ENCODE measurements at places on chromosomes 3 and 15.
A peak's percentile ranks its signal among the peaks of the same experiment; 100 is the strongest.

- no peak for DNase-seq
Observed at GRCh38 chr3:154126651-154127050, 5.5 kb downstream of the ARHGEF26 start.

GRCh38 chr15:51199541-51199940 is 104.8 kb upstream of the TNFAIP8L3 start:
- DNase-seq, result no peak

GRCh38 chr15:45586601-45587094 is 531 bp upstream of the BLOC1S6 start:
- no peak for DNase-seq

GRCh38 chr3:108251844-108252243 is 29.6 kb upstream of the IFT57 start:
- no peak for DNase-seq

DNA sequence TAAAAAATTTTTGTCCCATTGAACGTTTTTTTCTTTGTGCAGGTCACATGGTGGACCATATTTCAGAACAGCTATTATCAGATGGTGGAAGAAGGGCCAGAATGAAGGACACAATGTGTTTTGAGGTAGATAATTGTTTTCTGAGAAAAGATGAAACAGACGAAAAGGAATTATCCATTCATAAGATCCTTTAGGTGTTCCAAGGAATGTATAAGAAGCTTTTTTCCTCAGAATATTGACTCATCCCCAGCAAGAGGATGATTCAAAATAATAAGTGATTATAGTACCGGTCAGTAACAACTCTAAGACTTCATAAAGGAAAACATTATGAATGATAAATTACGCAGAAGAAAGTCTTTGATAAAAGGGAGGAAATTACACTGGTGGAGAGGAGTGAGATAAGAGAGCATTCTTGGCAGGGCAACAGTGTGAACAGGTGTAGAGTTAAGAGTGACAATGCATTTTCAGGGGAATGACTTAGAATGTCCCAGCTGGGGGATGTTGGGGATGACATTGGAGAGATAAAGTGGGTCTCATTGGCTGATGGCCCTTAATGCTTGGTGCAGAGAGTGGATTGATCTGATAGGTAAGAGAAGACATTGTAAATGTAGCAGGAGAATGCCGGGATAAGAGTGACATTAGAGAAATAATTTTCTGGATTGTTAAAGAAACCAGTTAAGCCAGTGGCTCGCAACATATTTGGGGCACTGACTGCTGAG is 27.0 kb upstream of the AQP9 start:
- DNase-seq, result no peak

GRCh38 chr3:21991061-21991460 is 240.1 kb upstream of the ZNF385D start:
- DNase-seq, result no peak

DNA sequence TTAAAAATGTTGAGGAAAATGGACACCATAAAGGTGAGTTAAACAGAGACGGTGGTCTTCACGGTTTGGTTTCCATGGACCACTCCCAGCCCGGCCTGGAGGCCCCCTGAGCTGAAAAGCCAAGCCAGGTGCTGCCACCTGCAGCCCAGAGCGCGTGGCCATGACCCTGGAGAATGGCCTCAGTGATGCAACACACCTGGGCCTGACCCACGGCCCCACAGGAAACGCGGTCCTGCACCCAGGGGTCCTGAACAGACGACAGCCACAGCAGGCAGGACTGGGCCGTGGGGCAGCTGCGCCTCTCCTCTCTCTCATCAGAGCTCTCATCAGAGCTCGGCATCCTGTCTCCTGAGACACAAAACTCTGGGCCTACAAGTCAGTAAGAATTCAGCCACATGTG is 64.1 kb downstream of the NIPA2 start:
- no peak for DNase-seq

- no peak for DNase-seq
Observed at GRCh38 chr15:65948383-65948782, 79.1 kb downstream of the RAB11A start.

DNA sequence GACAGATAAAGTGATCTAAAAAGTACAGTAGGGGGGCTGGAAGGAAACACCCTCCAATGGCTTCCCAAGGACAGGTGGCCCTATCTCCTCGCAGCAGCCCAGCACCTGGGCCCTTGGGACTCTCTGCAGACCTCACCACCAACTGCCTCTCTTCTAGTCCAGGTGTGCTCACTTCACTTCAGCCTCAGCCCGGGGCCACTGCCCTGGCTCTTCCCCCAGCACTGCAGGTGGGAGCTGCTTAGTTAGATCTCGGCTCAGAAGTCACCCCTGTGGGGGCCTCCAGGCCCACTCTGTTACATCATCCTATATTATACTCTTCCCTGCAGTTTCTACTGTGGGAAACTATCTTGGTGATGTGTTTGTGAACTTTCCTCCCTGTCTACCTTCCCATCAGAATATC is 2.0 kb downstream of the KLF15 start:
- DNase-seq, result no peak

DNA sequence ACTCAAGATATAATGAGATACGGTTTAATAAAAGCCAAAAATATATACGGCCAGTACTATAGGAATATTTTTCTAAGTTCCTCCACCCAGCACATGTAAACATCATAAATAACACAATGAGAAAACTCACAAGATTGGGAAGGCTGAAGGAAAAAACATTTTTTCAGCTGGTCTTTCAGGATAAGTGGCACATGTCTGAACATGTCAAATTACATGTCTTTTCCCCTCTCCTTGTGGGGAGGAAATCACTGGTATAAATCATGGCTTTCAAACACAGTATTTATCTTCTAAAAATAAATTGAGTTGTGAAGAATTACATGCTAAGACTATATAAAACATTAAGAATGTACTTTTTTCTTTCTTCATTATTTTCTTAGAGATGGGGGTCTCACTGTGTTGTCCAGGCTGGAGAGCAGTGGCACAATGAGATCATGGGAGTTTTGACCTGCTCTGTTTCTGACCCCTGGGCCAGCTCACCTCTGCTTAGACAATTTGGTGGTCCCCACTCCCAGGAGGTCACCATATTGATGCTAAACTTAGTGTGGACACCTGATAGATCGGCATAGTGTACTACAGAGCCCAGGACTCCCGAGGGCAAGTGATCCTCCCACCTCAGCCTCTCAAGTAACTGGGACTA is 32.8 kb downstream of the ETV5 start:
- DNase-seq, result no peak

DNA sequence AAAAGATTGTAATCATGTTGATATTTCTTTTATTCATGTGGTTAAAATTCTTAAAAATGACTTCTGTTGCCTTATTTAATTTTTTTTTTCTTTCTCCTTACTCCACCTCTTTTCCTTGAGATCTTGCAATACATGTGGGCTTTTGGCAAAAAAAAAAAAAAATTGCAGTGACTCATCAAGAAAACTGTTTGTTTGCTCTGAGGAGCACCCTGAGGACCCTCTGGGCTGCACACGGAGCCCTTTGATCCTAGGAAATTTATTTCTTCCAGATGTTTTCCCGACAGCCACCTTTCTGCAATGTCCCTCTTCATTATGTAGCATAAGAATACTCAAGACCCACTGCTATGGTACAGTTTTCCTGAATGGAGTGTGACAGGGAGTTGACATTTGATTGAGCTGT is 371.7 kb downstream of the ZBTB20 start:
- no peak for DNase-seq

- peak; percentile 84 for DNase-seq
Observed at GRCh38 chr15:40379853-40380252, 2.7 kb upstream of the KNSTRN start.

- no peak for DNase-seq
Observed at GRCh38 chr3:108985844-108986243, 32.2 kb upstream of the GUCA1C start.

DNA sequence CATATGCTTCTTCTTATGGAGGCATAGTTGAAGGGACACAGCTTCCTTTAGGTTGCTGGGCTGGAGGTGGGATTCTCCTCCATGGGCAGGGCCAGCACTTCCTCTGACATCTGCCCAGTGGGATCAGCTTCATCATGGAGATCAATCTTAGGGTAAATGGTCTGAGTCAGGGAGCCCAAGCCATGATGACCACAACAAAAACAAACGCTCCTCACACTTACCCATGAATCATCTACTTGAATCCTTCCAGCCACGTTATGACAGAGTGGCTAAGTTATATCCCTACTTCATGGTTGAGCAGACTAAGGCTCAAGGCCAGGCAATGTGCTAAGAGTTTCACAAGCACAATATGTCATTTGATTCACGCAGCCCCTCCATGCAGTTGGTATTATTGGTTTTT is 87.2 kb upstream of the NMNAT3 start:
- peak; percentile 66 for DNase-seq

GRCh38 chr3:30904996-30905395 is 10.5 kb upstream of the GADL1 start:
- DNase-seq, result no peak

DNA sequence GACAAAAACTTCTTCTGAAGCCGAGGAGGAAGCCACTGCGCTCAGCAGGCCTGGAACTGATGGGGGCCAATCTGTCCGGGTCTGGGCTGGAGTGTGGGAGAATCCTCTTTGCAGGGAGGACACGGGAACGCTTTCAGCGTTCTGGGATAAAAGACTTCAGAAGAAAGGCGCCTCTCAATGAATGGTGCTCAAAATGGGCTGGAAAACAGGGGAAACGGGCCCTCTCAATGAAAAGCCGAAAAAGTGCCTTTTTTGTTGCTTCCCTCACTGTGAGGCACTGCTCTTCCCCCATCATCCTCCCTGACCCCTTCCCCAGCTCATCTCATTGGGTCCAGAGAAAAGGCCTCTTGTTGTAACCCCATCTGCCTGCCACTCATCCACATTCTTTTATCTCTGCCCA is 119.5 kb upstream of the LRIG1 start:
- DNase-seq, result no peak

DNA sequence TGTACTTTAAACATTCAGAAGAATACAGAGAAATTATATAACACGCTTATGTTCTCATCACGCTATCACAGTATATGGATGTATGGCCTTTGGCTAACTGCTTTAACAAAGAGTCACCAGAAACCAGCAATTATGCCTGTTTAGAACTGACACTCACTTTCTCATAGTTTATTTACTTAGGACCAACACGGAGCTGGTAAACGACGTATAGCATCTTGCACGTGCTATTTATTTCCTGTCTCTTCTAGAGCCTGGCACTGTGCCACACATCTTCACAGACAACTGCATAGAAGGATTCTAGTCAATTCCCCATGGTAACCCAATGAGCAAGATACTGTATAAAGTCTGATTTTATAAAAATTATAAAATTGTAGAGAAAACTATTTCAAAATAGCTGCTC is 43.6 kb downstream of the TBC1D2B start:
- no peak for DNase-seq

DNA sequence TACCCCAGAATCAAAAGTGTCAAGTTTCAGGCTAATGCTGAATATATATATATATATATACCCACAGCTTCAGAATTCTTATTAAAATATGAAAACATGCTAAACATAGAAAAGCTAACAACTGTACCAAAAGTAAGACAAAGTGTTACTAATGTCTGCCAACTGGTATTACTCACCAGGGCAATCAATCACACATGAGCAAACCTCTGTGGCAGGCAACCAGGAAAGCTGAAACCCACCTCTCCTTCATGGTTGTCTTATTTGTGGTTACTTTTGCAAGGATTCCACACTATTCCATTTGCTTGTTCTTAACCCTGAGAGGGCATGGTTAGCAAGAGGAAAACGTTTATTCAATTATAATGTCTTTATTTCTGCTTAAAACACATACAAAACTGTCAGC is 512.3 kb upstream of the MDFIC2 start:
- DNase-seq, result peak; percentile 31

GRCh38 chr3:59771768-59772181 is 722.0 kb upstream of the CFAP20DC start:
- peak; percentile 91 for DNase-seq

- DNase-seq, result no peak
Observed at GRCh38 chr3:17201538-17201937, 316.8 kb downstream of the PLCL2 start.

GRCh38 chr3:155809181-155809580 is 3.1 kb upstream of the C3orf33 start:
- DNase-seq, result no peak
